ENCODE measurements at places on chromosomes 11 and 22.

- DNase-seq = no peak
Observed at GRCh38 chr11:3781423-3781822, 15.9 kb downstream of the NUP98 start.

DNA sequence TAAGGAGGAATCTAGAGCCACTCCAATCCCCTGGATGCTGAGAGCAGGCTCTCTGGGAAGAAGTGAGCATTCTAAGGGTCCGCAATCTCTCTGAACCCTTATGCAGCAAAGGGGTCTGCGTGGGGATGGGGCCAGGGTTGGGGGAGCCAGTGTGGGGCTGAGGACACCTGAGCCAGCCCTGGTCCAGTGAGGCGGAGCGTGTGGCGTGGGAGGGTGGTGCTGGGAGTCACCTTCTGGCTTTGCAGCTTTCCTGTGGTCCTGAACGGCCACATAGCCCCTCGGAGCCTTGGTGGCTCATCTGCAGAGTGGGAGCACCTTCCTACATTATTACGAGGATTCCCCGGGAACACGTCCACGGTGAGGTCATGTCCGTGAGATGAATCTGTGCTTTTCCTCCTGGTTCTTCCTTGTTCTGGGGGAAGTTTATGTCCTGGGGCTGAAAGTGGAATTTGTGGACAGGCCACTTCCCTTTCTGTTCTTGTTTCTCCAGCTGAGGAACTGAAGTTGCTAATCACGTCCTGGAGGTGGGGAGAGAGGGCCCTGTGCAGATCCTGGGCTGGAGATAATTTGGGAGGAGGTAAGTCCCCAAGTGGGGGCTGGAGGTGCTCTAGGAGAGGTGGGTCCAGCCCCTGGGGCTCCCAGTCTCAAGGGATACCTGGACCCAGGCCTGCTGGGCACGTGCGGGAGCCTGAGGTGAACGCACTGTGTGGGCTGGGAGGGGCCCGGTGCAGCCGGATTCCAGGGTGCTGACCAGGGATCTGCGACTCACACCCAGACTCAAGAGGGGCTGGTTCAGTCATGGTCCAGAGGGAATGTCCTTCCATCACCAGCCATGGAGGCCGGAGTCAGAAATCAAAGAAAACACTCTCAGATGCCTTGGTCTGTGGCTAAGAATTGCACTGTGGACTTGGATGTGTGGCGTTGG is 6.1 kb downstream of the MRGPRE start:
- DNase-seq = no peak

DNA sequence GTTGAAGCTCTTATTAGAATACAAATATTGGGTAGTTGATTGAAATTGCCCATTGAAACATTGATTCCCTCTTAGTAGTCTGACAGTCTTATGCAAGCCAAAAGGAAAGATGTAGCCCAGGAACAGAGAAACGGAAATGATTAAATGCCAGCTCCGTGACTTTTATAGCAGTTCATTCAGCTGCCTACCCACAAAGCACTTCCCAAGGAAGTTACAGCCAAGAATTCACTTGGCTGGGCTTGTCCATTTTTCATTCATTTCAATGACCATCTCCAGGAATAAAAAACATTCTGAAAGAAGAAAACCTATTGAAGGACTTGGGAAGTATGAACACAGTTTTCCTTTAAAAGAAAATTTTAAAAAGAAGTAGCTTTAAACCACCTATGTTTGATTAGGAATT is 62.0 kb downstream of the NCAM1 start:
- DNase-seq = no peak

- DNase-seq = no peak
Observed at GRCh38 chr11:16572945-16573344, 165.5 kb upstream of the C11orf58 start.

DNA sequence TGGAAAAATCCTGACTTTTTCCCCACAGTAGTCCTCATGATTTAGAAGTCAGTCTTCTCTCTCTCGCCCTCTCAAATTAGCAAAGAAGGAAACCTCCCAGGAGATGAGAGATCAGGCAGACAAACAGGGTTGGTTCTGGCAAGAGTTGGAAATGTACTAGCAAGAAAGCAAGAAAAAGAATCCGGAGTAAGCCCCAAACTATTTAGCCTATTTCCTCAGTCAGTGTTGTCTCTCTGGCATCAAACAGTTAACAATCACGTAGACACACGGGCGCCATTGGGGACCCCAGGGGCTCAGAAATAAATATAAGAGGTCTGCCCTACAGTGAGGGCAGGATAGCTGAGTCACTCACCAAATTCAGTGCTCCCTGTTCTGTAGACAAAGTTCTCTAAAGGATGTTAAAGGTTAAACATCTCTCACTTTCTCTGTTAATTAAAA is 4.7 kb downstream of the C11orf52 start:
- no peak for DNase-seq
